ENCODE measurements at places on chromosomes 4 and X.

DNA sequence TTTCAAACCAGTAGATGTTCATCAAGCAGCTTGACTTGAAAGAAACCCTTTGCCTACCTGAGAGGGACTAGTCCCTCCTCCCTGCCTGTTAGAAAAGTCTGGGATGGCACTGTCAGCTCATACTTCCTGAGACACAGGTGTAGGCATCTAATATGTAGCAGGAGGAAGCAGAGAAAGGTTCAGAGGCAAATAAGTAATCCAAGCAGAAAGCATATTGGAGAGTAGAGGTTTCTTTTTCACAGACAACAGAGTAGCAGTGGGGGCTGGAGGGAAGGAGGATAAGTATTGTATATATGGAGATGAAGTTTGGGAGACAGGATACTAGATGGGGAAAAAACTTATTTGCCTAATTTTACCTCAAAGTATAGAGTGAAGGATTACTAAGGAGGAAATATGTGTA is 81.5 kb downstream of the FNIP2 start:
- DNase-seq = no peak

- no peak for DNase-seq
Observed at GRCh38 chr4:98512918-98513317, 145.5 kb downstream of the TSPAN5 start.

GRCh38 chr4:184506527-184507121 is 32.3 kb upstream of the IRF2 start:
- no peak for DNase-seq

DNA sequence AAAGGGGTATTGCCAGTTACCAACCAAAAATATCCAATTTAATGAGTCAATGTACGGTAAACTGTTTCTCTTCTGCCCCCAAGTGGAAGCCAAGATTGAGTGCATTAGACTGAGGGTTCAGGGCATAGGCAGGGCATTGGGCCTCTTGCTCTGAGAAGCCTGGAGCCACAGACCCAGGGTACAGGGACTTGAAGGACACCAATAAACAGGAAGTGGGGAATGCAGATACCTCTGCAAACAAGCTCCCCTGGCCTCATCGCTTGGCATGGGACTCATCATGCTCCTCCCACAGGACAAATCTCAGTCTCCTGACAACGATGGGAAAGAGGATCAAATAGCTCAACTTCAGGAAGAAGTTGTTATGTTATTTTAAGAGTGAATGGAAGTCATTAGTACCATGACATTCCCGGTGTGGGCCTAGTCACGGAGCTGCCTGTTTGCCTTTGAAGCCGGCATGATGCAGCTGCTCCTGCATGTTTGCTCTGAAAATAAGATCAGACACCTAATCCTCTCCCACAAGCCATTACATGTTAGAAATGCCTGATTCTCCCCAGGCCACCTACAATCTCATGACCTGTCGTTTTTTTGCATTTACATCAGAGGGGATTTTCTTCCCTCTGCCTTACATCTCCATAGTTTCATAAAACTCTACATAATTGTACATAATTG is 224.2 kb downstream of the RCHY1 start:
- no peak for DNase-seq

DNA sequence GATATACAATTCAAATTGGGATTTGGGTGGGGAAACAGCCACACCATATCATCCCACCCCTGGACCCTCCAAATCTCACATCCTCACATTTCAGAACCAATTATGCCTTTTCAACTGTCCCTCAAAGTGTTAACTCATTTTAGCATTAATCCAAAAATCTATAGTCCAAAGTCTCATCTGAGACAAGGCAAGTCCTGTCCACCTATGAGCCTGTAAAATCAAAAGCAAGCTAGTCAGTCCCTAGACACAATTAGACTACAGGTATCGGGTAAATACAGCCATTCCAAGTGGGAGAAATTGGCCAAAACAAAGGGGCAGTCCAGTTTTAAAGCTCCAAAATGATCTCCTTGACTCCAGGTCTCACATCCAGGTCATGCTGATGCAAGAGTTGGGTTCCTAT is 128.0 kb downstream of the NBDY start:
- DNase-seq = no peak

- no peak for DNase-seq
Observed at GRCh38 chr4:137531986-137532868, at the start of gene PCDH18. PCDH18 (minus strand) TSS chr4:137532494; CDS start chr4:137532088, 406 bp downstream.

GRCh38 chrX:50068285-50068563 is 132.6 kb downstream of the AKAP4 start:
- no peak for DNase-seq

DNA sequence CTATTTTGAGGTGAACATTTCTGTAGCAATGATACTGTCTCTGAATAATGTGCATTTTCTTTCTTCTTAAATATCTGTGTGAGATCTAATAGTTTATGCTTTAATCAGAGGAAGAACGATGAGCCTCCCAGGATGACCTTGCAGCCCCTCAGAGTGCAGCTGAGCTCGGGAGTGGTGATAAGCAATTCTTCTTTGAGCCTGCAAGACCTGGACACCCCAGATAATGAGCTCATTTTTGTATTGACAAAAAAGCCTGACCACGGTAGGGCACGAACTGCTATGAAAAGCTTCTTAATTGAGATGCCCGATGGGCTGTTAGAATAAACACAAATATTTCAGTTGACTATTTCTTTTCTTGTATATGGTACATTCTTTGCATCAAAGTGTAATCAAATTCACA is 105.0 kb upstream of the ANXA3 start:
- DNase-seq = no peak

GRCh38 chr4:32778025-32778424 is 2057.9 kb downstream of the PCDH7 start:
- no peak for DNase-seq

GRCh38 chr4:18314731-18315130 is 293.2 kb upstream of the LCORL start:
- DNase-seq = no peak

- DNase-seq = no peak
Observed at GRCh38 chr4:140557831-140558435, 10.8 kb downstream of the UCP1 start.

DNA sequence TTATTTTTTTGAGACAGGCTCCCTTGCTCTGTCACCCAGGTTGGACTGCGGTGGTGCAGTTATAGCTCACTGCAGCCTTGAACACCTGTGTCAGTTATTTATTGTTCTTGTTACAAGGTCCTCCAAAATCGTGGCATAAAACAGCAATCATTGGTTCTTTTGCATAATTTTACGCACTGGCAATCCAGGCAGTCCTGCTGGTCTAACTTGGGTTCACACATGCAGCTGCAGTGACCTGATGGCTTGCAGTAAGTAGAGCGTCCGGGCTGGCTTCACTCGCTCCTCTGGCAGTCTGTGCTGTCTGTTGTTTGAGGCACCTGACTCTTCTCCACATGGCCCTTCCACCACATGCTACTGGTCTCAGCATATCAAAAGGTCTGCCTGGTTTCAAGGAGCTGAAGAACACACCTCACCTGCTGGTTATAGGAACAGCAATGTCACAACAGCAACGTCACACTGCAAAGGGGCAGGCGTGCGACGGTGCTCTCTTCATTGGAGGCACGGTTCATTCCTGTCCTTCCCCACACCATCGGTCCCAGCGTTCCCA is 894.6 kb downstream of the TRIML1 start:
- DNase-seq = no peak

DNA sequence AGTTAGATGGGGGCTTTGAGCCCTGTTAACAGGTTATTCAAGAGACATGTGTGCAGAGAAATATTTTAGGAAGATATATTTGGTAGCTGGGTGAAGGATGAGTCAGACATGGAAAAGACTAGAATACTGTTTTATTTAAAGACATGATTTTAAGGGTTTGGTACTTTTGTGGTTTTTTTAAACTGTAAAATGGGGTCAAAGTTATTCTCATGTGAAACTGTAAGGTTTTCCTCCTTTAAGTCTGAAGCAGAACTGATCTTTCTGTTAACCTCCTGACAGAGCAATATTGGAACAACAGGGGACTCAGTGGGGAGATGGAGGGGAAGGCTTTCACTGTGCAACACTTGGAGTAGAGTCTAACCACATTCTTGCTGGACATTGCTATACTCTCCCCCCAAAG is 112.4 kb upstream of the LSM6 start:
- no peak for DNase-seq

DNA sequence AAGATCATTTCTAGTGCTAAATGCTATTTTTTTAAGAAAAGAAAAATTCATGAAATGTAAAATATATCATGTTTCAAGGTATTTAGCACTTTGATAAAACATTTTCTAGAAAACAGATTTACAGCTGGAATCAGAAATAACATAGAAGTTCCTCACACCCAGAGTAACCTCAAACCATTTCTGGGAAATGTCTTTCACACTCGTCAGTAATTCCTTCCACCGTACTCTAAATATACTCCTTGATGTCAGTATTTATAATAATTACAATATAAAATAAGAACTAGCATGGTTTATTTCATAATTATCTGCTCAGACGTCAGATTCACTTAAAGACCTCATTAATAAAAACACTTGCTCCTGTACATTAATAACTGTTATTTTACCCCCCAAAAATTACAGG is 103.9 kb downstream of the ADGRA3 start:
- no peak for DNase-seq

GRCh38 chr4:141909541-141909940 is 273.2 kb downstream of the IL15 start:
- no peak for DNase-seq

DNA sequence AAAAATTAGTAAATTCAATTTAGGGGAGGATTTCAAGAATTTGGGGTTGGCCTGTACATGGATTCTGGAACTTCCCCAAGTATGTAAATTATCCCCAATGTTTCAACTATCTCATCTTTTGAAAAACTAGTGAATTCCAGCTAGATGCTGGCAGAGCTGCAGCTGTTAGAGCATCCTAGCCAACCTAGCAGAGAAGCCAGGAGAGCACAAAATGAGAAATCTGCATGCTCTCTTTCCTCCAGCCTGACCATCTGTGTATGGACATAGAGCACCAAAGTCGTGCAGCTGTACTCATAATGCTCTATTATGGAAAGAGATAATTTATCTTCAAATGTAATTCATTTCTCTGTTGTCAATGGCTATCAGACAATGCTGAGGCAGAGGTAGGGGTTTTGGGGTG is 1217.7 kb downstream of the PCDH19 start:
- no peak for DNase-seq

DNA sequence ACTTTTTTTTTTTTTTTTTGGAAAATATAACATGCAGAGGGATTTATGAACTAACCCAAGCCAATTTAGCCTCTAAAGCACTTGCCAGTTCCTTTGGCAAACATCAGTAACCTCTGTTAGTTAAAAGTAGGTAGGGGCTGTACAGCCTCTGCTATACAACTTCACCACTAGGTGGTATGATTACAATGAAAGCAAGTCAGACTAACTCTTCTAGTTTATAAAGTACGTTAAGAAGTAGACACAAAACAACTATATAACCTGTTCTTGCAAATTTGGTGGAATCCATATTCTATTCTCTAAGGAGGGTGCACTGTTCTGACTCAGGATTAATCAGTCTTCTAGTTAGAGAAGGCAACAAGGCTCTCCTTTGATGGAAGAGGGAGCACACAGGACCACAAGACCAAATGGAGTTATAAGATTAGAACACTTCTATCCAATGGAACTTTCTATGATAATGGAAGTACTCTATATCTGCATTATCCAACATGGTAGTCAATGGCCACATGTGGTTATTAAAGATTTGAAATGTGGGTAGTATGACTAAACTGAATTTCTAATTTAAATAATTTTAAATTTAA is 12.8 kb downstream of the AIMP1 start:
- DNase-seq = no peak

- no peak for DNase-seq
Observed at GRCh38 chr4:185640811-185641675, 105.7 kb upstream of the PDLIM3 start.

GRCh38 chr4:84852081-84852480 is 114.4 kb downstream of the WDFY3 start:
- no peak for DNase-seq

- no peak for DNase-seq
Observed at GRCh38 chr4:95550115-95550987, 1.6 kb upstream of the UNC5C start.

Measured in stimulated activated CD4-positive, alpha-beta T cell treated with anti-CD3 and anti-CD28 coated beads, TNF-alpha, amount 100 ng/mL, for 1 hour (primary cell).